NCI-H1694 (cell line): ENCODE measurements at places on chromosomes 1 and 21.

DNA sequence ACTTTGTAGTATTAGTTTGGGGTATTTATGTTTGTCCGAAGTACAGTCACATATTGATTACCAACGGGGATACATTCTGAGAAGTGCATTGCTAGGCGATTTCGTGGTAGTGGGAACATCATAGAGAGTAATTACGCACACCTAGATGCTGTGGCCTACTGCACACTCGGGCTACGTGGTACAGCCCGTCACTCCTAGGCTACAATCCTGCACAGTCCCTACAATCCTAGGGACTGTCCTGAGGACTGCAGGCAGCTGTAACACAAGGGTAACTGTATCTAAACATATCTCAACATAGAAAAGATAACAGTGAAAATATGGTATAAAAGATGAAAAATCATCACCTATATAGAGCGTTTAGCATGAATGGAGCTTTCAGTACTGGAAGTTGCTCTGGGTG, 18.6 kb downstream of the EXOC8 start:
- no peak for DNase-seq

- DNase-seq, result no peak
These were observed 121.1 kb upstream of the ADAR start for GRCh38 chr1:154729031-154729442.

DNA sequence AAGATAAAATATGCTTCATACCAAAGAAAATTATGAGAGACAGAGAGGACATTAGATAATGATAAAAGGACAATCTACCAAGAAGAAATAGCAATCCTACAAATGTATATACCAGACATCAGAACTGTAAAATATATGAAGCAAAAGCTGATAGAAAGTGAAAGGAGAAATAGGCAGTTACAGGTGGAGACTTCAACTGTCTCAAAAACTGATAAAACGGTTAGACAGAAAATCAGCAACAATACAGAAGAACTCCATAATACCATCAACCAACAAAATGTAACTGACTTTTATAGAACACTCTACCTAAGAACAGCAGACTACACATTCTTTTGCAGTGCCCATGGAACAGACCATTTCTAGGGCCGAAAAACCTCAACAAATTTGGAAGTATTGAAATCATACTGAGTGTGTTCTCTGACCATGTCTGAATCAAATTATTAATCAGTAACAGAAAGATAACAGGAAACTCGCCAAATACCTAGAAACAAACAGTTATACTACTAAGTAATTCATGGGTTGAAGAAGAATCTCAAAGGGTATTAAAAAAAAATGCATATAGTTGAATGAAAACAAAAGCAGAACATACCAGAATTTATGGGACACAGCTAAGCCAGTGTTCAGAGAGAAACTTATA, 132.1 kb downstream of the RPS6KC1 start:
- no peak for DNase-seq

GRCh38 chr1:173669491-173669941, at the start of gene ANKRD45:
Gene ANKRD45 (minus strand): TSS chr1:173669851. CDS start chr1:173659418, 10,433 bp downstream.
- no peak for DNase-seq

- DNase-seq, result no peak
These were observed 20.5 kb upstream of the NTMT2 start for GRCh38 chr1:170125269-170125668.

GRCh38 chr1:58345215-58346035, 201.1 kb downstream of the OMA1 start:
- DNase-seq, result no peak

DNA sequence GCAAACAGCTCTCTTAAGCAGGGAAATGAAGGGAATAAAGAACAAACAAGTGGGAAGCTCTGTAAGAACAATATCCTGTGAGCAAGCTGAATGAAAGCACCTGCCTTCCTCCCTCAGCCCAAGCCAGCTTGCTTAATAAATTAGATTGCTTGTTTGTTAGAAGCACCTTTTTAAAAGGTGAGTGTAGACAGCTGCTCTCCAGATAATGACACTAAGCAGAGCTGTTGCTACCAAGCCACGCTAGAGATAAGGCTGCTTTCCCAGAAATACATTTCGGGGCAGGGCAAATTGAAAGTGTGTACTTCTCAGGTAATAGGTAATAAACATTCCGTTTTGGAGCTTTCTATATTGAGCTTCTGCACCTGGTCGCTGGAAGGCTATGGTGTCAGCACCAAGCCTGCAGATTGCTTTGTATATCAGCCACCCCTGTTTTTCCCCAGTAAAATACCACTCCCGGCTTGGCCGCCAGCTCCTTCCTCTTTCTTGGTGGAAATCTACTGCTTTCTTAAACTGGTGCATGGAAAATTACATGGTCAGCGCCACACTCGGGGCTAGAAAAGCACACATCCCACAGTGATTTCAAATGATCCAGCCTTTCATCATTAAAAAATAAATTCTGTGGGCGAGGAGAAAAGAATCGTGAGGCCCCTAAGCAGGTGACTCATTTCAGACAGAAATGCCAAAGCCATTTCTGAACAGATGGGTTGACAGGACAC, 151.3 kb downstream of the ETS2 start:
- DNase-seq, result no peak

DNA sequence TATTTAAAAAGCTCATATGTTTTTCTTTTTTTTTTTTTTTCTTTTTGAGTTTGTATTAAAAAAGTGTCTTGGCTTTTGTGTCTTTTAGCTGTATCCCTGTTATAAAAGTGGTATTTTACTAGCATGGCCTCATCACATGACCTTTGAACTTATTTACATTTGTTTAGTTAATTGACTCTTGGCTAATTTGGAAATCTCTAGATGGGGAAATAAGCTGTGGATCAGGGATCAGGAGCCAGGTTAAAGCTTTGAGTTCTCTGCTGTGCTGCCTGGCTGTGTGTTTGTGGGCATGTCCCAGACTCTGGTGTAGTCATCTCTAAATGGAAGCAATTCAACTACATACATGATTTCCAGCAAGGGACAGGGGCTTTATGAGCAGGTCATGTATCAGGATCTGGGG, 56.5 kb downstream of the HHAT start:
- no peak for DNase-seq

- DNase-seq, result no peak
These were observed 191.4 kb downstream of the KCNH1 start for GRCh38 chr1:210942513-210942912.

DNA sequence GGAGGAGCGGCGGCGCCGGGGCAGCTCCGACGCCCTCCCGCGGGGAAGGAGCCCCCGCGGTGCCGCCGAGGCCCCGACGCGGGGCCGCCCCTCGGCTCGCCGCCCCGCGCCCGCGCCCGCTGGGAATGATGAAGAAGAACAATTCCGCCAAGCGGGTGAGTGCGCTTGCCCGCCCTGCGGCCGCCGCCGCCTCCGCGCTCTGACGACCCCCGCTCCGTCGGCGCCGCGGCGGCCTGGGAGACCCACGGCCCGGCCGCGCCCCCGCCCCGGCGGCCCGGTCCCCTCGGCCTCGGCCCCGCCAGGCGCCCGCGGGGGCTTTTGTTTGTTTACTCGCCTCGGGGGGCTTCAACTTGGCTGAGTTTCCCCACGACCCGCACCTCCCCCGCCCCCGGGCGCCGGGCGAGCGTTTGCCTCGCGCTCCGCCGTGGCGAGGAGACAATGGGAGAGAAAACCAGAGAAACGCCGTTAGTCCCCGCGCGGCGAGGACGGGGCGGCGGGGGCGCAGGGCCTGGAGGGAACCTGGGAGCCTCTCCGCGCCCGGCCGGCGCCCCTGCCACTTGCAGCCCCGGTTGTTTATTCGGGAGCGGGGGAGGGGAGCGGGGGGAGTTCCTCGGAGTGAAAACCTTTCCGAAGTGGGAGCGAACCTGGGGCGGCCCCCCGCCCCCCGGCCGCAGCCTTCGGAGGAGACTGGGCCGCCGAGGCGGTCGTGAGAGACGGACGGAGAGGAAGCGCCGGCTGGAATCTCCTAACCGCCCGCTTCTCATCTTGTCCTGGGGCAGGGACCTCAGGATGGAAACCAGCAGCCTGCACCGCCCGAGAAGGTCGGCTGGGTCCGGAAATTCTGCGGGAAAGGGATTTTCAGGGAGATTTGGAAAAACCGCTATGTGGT, 661 bp downstream of the PLEKHO1 start:
- DNase-seq, result no peak

DNA sequence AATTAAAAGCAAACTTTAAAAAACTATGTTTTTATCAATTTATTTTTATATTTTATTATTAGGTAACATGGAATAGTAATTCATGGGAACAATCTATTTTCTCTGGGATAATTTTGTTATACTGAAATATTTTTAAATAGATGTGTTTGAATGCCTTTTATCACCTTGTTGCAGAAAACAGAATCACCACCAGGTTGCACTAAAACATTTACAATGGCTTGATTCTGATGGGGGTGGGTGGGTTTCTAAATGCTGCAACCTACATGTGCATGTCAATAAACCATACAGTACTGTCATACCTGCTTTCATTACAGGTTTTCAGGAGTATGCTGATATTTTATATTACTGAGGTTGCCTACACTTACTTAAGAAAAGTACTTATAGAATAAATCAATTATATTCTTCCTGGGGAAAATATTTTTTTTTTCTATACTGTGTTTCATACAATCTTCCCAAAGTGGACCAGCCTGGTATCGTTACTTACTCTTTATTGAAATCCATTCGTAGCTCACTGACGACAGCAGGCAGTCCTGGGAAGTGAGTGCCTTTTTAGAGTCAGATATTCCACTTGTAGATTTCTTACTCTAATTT, 132.8 kb downstream of the PTPRC start:
- no peak for DNase-seq

DNA sequence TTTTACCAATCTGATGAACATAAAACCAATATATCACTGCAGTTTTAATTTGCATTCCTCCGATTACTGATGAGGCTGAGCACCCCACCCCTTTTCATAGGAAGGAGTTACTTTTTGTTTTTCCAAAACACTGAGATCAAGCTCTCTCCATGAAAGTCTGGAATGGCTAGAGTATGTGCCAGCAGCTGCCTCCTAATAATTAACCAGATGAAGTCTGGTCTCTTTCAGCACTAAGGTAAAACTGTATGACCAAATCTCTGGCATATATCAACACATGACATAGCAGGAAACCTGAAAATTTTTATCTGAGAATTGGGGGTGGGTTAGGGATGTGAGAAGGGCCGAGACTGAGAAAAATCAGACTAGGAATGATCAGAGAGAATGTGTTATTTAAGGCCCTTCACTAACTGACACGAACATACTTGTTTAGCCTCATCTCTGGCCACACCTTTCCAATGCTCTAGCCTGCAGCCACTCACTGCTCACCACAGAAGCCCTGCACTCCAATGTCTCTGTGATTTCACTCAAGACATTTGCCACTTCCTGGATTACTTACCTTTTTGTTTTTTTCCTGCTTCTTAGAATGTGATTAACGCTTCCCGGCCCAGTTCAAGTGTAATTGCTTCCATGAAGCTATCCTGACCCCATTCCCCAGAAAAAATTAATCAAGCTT, 34.7 kb downstream of the WASF2 start:
- no peak for DNase-seq

- DNase-seq, result no peak
These were observed 552.6 kb downstream of the MRPL39 start for GRCh38 chr21:25054689-25055088.

DNA sequence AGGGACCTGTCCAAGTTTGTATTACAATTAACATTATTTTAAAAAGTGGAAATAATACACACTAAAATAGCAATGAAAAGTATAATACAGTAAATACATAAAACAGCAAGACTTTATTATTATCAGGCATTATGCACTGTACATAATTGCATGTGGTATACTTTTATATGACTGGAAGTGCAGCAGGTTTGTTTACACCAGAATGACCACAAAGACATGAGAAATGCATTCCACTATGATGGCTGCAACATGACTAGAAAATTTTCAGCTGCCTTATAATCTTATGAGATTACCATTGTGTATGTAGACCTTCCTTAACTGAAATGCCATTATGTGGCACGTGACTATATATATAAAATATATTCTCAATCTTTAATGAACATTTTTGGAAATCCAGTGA, 1699.6 kb downstream of the KCNT2 start:
- DNase-seq, result no peak
